Uterus (tissue), 4 donors: ENCODE measurements at places on chromosomes 4 and X. TPM values are rescaled to one million over a fixed set of nuclear protein-coding genes. Genes with fewer than 3 reads are reported as not detected.

DNA sequence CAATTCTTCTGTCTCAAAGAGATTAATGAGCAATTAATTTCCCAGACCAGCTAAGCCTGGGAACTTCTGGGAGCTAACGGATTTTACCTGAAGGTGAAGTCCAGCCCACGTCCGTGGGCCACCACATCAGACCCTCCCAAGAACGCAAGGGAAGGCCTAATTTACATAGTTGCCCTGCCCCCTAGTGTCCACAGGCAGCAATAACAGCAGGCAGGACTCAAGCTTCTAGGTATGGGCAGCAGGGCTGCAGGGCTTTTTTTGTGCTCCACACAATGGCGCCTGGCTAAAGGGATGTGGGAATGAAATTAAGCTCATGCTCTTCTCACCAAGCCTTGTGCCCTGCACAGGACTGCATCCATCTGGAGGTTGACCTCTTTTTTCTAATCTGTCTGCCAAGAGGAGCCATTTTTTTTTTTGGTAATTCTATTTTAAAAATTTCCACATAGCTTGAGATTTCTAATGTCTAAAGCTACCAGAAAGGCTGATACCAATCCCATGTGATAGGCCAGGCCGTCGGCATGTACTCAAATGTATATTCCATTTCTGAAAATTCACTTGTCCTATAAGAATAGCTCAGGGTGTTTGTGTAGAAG lies 111.9 kb upstream of the TMEM164 start:
- peak; percentile 37 for DNase-seq
- H3K36me3 ChIP-seq, result no peaks in the 10 kb centered on the region
- H3K4me3 ChIP-seq, result no peak overlapping the region
- no peaks in the 10 kb centered on the region for H3K27me3 ChIP-seq
- no peaks in the 10 kb centered on the region for H3K4me1 ChIP-seq
- no peak overlapping the region for H3K27ac ChIP-seq

DNA sequence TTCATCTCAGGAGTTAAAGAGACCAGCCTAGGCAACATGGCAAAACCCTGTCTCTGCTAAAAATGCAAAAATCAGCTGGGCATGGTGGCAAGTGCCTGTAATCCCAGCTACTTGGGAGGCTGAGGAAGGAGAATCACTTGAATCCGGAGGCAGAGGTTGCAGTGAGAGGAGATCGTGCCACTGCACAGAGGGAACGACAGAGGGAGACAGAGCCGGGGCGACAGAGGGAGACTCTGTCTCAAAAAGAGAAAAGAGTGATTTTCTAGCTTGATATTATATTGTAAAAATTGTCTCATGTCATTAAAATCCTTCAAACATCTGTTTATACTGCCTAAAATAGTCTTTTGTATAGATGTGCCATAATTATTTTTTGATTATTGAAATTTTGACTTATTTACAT lies 225.4 kb upstream of the AGA start:
- no peak overlapping the region for H3K4me3 ChIP-seq
- H3K27me3 ChIP-seq, result no peaks in the 10 kb centered on the region
- no peak overlapping the region for H3K27ac ChIP-seq
- no peak for DNase-seq
- no peaks in the 10 kb centered on the region for H3K4me1 ChIP-seq
- no peaks in the 10 kb centered on the region for H3K36me3 ChIP-seq

DNA sequence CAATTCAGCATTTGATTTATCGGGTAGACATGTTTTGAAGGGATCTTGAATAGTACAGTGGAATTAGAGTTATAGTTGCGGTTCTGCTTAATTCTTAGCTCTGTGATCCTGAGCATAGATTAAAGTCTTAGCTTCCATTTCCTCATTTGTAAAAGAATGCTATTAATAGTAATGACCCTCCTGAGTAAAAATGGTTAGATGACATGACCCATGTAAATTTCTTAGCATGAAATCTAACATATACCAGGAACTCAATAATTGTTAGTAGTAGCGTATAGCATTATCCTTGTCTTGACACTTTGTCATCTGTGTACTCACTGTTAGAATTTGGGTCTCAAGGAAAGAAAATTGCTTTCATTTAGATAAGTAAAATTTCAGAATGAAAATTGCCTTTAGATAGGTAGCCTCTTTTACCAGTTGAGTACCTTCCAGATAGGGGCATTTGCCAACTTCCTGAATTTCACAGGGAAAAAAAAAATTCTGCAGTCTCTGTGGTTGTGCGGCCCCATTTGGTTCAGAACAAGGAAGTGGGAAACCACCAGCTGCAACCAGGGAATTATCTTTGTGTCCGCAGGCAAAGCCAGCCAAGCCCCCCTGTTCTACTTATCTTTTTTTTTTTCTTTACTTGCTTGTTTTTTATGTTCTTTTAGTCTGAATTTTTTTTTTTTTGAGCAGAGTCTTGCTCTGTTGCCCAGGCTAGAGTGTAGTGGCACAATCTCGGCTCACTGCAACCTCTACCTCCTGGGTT lies 86.9 kb downstream of the TMEM164 start:
- H3K4me3 ChIP-seq, result no peak overlapping the region
- H3K36me3 ChIP-seq, result no peaks in the 10 kb centered on the region
- no peak for DNase-seq
- H3K27me3 ChIP-seq, result peaks cover 7% of the 10 kb centered on the region

GRCh38 chr4:140743194-140743931 lies 12.8 kb downstream of the TBC1D9 start:
- DNase-seq, result no peak
- no peaks in the 10 kb centered on the region for H3K27me3 ChIP-seq
- H3K4me3 ChIP-seq, result no peak overlapping the region
- H3K4me1 ChIP-seq, result peaks cover 7% of the 10 kb centered on the region

GRCh38 chr4:185122681-185123345 lies 20.3 kb upstream of the SLC25A4 start:
- H3K36me3 ChIP-seq, result no peaks in the 10 kb centered on the region
- DNase-seq, result no peak
- H3K27ac ChIP-seq, result no peak overlapping the region
- H3K27me3 ChIP-seq, result no peaks in the 10 kb centered on the region
- H3K4me1 ChIP-seq, result no peaks in the 10 kb centered on the region

- H3K36me3 ChIP-seq, result no peaks in the 10 kb centered on the region
- DNase-seq, result no peak
- H3K4me1 ChIP-seq, result no peaks in the 10 kb centered on the region
- H3K27me3 ChIP-seq, result no peaks in the 10 kb centered on the region
- no peak overlapping the region for H3K27ac ChIP-seq
Measured at GRCh38 chrX:40279091-40279430, 181.3 kb upstream of the BCOR start.

- H3K27me3 ChIP-seq, result no peaks in the 10 kb centered on the region
- H3K36me3 ChIP-seq, result no peaks in the 10 kb centered on the region
- H3K27ac ChIP-seq, result no peak overlapping the region
- DNase-seq, result no peak
- H3K4me1 ChIP-seq, result no peaks in the 10 kb centered on the region
- H3K4me3 ChIP-seq, result no peak overlapping the region
Measured at GRCh38 chr4:23234018-23234417, 541.3 kb downstream of the GBA3 start.

UBE2K gene
- 72.9 TPM for total RNA-seq

GPRASP3 gene
- total RNA-seq, result 2.4 TPM

IL1RAPL2 gene
- not detected for total RNA-seq
